ENCODE measurements at places on chromosomes 12 and 14.

DNA sequence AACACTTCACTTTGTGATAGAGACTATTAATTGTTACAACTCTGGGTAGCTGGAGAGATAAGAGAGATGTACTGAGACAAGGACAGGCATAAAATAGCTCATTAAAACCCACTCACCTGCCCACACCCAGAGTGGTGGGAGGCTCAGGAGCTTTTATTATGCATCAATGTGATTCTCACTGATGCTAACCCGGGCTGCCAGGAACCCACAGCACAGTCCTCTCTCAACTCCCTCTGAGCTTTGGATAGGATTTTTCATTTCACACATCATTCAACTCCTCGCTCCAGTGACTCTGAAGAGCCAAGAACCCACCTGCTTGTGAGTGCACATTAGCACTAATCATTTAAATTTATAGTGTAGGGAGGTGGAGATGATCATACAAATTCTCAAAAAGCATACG, 827.9 kb downstream of the FLRT2 start:
- no peak for DNase-seq

DNA sequence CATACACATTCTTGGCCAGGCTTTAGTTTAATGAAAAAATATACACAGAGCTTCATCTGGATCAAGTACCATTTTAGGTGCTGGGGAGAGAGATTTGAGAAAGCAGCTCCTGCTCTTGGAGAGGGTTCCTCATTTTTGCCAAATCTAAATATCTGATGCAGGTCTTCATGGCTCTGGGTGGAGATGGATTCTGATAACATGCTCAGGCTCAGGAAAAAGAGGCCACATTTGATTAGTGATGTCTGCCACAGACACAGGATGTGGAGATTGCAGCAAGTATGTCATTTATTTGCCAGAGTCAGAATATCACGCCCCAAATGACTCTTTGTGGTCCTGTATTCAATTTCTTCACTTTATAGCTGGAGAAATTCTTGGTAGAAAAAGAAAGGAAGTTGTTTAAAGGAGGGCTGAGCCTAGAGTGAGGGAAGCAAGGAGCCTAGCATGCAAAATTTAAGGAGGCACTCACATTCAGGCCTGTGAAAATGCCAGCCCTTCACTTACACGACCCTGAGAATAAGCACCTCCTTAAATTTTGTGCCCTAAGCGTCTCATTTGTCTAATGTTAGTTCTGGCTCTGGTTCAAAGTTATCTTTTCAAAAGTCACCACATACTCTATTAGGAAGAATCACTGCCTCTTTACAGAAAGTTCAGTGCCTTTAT, 492.9 kb upstream of the TBX3 start:
- no peak for DNase-seq

GRCh38 chr12:106118-106591, 39.6 kb downstream of the IQSEC3 start:
- DNase-seq = peak; percentile 83

DNA sequence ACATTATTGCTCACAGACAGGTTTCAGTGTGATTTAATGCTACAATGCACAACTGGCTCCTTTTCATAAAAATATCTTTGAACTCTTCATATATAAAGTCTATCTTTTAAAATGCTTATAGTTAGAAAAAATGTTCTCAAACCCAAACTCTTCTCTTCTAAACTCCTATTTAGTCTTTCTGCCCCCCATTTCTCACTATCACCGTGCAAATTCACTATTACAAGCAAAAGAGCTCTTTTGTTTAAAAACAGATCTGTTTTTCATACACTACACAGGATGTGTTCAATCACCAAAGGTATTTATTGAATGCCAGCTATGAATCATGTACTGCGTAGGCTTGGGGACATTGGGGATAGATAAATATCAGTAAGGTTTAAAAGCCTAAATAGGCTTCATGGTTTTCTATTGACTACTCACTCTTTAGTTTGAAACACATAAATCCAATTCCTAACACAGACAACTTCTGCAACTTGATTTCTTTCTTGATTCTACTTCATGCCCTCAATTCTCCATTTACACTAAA, 692.3 kb downstream of the C12orf50 start:
- no peak for DNase-seq

DNA sequence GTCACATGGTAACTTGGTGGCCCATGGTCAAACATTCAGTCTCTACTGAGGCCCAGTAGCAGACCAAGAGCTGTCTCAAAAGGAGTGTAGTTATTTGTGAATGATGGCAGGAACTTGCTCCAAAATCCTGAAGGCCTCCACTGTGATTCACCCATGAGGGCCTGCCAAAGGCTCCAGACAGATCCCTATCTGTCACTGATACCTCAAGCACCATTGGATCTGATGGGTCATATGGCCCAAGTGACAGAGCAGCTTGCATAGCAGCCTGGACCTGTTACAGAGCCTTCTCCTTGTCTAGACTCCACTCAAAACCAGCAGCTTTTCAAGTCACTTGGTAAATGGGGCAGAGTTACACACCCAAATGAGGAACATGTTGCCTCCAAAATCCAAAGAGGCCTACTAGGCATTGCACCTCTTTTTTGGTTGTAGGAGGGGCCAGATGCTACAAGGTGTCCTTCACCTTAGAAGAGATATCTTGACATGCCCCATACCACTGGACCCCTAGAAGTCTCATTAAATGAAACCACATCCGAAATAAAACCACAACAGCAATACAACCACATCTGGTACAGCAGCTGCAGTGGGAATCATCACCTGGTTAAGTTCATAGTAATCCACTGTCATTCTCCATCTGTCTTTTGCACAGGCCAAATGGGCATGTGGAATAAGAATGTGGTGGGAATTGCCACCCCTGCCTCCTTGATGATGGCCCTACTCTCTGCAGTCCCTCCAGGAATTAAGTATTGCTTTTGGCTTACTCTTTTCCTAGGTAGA, 150.4 kb upstream of the MAX start:
- no peak for DNase-seq

- DNase-seq = peak; percentile 68
Measured at GRCh38 chr12:47742253-47742825, 16.3 kb downstream of the RAPGEF3 start.

DNA sequence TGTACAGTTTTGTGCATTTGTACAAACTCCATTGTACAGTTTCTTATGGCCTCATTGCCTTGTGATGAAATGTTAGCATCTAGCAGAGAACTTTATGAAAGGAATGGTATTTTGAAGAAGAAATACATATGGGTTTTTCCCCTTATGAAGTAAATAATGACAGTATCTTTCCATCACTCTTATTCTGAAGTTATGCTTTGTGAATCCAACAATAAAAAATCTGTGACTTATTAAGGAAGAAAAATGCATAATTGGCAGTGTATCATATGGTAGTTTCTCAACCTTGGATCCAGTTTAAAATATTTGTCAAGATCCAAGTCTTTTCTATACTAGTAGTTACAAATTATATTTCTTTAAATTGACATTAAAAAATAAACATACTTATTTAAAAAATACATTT, 859.1 kb upstream of the FLRT2 start:
- no peak for DNase-seq

- DNase-seq = peak; percentile 37
Measured at GRCh38 chr12:113469949-113470743, 1.5 kb downstream of the LHX5 start.

GRCh38 chr12:121520586-121521086, 60.2 kb downstream of the KDM2B start:
- DNase-seq = no peak

DNA sequence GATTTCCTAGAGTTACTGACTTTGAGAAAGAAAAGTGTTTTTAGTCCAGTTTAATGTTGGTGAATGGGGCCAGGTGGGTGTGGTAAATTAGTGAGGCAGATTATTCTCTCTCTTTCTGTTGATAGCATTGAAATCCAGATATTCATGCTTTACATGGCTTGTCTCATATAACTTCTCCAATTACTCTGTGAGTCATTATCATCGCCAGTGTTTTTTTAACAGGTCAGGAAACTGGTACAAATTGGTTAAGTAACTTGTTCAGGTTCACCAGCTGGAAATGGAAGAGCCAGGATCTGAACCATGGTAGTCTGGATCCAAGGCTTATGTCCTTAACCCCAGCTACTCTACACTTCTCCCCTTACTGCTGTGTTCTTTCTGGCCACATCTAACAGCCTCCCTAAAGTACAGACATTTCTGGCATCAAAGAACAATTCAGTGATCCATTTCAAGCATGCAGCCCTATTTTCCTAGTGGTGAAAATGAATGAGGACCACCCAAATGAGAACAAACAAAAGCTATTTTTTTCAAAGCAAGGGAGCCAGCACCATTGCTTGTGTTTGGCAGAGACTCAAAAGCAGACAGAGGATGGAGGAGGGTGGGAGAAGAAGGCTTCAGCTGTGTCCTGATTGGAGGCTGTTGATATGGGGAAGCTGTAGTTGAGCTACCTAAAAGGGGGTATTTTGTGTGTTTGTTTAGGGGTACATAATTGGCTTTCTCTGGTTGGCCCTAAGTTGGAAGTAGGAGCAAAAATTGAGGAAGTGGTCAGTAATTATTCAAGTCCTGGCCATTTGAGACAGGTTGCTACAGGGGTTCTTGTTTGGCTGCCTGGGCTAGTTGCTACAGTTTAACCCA, 1.7 kb downstream of the IRAK3 start:
- no peak for DNase-seq

DNA sequence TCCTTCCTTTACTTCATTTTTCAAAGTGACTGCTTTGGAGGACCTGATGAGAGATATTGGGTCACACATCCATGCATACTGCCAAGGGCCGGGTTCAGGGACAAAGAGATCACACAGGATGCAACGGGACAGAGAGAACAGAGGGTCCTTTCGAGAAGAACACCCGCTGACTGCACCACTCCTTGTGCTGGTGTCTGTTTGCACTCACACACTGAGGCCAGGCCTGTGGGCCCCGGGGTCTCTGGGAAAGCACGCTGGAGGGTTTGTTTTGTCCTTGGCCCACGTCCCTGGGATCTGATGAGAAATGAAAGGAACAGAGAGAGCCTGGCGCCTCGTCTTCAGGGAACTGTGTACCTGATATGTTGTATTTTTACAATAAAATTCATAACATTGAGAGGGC, 42.2 kb downstream of the PAH start:
- no peak for DNase-seq

- DNase-seq = no peak
Measured at GRCh38 chr12:98951406-98951805, 306.3 kb downstream of the APAF1 start.

- DNase-seq = no peak
Measured at GRCh38 chr12:107594995-107595394, 90.6 kb upstream of the PWP1 start.

DNA sequence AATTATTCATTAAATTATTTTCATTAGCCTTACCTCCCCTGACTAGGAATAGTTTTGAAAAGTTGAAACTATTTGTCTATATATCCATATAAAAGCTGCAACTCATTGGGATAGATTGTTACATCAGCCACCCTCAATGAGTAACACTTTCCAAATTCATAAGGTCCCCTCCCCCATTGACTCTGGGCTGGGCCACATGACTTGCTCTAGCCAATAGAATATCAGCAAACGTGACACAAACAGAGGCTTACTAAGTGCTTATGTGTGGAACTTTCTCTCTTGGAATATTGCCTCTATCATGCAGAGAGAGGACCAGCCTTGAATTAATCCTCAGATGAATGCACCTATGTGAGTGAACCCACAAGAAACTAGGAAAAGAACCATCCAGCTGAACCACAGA, 213.7 kb downstream of the CCDC59 start:
- DNase-seq = no peak

GRCh38 chr14:70804556-70805162, 4.7 kb downstream of the MAP3K9 start:
- no peak for DNase-seq

GRCh38 chr12:10741845-10742244, 18.7 kb upstream of the YBX3 start:
- no peak for DNase-seq

DNA sequence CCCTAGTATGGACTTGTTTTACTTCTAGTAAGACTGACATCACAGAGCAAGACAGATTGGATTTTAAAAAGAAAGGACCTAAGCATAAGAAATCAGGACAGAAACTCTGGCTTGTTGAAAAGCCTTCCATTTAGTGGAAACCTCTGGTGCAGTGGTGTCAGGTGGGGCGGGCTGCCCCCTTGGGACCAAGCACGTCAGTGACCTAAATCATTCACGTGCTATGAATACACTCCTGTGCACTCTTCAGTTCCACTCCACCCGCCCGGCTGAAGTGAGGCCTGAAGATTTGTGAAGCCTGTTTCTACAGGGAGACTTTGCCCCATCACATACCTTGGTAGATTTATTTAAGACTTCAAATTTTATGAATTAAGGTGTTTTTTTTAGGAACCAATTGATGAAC, 58.2 kb upstream of the STRN3 start:
- DNase-seq = peak; percentile 50

- DNase-seq = no peak
Measured at GRCh38 chr14:65502676-65503124, 90.2 kb downstream of the FUT8 start.

GRCh38 chr12:116393859-116394650, 116.6 kb upstream of the MED13L start:
- no peak for DNase-seq
